Activated CD8-positive, alpha-beta memory T cell treated with anti-CD3 and anti-CD28 coated beads for 1 hour (primary cell): ENCODE measurements at places on chromosomes 1 and 21.

GRCh38 chr1:86441581-86441980, 17.6 kb downstream of the CLCA2 start:
- no peak for DNase-seq

GRCh38 chr1:229412056-229412455, 21.8 kb downstream of the ACTA1 start:
- no peak for DNase-seq

DNA sequence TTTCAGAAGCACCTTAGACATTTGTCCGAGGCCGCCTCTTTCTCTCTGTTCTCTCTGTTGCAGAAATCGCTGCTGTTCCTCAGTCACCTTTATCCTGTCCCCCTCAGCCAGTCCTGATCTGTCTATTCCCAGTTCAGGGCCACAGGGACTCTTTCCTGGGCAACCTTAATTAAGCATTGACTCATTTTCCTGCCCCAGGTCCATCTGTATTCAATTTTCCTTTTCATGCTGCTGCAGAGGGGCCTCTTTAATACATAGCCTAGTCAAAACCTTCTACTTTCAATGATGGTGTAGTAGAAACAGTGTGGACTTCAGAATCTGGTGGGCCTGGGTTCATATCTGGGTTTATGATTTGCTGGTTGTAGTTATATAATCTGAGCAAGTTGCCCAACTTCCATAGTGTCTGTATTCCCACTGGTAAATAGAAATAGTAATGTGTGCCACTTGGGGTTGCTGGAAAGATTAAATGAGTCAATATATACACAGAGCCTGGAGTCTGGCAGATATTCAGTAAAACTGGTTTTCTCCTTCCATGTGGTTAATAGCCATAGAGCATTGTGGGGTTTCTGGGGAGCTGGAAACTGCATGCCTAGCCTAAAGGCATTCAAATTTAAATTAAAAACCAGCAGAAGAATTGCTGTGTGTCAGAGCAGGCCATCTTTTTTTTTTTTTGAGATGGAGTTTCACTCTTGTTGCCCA, 4.5 kb downstream of the TRAF5 start:
- DNase-seq: no peak

DNA sequence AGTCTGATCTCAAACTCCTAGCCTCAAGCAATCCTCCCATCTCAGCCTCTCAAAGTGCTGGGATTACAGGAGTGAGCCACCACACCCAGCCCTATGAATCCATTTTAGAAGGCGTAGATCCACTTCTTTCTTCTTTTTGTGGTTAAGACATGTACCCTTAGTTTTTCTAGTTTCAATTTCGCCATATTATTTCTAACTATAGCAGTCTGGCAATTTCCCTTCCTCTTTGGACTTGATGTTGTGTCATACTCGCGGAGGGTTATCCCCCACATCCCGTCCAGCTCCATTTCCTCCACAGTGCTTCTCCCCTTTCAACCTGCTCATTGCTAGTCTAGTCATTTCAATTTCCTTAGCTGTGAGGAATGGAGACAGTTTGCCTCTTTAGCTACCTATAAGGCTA, 5.2 kb upstream of the LRRC8D start:
- no peak for DNase-seq

DNA sequence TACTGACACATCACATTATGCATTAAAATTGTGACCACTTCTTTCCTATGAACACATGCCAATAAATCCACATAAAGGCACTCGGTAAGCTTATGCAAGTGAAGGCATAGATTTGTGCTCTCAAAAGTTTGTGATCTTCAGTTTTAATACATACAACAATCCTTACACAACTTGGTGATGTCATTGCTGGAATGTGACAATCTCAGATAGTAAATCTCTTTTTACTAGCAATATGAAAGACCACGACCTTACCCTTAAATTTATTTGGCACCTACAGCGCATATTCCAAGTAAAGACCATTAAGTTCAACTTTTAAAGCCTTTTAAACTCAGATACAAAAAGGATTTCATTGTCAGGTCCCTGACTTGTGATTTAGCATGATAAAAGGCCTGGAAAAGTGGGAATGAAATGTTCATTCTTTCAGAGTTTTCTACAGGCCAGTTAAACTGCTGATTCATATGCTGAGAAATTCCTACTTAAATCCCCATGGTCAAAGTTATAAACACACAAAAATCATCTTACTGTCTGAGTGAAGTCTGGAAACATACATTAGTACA, 157.4 kb downstream of the SIPA1L2 start:
- no peak for DNase-seq

DNA sequence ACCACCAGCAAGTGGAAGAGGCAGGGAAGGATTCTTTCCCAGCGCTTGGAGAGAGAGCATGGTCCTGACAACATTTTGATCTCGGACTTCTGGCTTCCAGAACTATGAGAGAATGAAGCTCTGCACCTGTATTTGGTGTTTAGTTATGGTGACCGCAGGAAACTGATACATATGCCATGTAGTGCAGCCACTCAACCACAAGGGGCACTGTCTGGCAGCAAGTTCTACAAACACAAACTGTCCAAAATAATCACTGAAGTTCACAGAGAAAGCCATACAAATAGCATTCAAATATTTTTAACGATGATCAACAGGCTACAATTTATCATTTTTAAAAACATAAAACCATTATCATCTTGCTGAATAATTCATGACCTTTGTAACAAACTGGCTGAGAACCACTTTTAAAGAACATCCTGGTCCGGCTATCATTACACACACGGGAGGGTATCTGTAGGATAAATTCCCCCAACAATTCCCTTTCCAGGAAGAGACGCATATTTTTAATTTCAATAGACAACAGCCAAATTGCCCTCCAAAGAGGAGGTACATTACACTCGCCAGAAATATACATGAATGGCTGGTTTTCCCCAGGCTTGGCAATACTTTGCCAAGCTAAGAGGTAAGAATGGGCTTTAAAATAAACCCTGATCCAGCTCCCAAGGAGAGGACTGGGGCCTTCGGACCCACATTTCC, 9.2 kb upstream of the CBR3 start:
- peak; percentile 11 for DNase-seq

GRCh38 chr1:71918630-71919029, 363.7 kb downstream of the NEGR1 start:
- no peak for DNase-seq

- no peak for DNase-seq
Observed at GRCh38 chr1:84462118-84462517, 16.9 kb upstream of the RPF1 start.

- no peak for DNase-seq
Observed at GRCh38 chr21:24988941-24989340, 618.3 kb downstream of the MRPL39 start.

- no peak for DNase-seq
Observed at GRCh38 chr1:12629511-12629956, 11.5 kb upstream of the DHRS3 start.

- DNase-seq: no peak
Observed at GRCh38 chr1:90835661-90836344, 118.7 kb upstream of the BARHL2 start.

DNA sequence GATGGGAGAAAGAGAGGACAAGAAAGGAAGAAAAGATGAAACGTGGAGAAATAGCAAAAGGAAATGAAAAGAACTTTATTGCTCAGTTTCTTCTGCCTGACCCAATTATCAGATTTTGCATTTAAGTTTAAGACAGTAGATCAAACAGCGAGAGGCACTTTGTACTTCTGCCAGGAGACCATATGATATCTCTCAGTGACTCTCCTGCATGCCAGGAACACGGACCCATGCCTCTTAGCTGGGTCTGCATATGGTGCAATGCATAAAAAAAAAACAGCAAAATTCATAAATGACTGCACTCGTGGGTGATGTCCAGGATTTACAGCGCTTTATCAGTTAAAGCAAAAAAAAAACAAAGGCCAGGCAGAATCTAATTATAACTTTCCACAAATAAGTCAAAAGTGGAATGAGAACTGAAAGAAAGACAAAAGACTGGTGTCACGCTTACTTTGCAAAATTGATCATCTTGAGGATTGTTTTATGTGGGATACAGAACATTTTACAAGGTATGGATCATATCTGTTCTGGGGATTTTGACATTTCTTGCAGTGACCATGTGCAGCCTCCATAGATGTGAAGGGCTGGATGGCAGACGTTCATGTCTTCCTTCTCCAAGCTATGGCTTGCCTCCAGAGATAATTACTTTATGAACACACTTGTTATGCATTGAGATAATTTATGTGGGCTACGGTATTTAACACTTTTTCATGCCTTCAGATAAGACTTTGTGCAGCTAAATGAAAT, 79.5 kb downstream of the RUNX1 start:
- DNase-seq: no peak

DNA sequence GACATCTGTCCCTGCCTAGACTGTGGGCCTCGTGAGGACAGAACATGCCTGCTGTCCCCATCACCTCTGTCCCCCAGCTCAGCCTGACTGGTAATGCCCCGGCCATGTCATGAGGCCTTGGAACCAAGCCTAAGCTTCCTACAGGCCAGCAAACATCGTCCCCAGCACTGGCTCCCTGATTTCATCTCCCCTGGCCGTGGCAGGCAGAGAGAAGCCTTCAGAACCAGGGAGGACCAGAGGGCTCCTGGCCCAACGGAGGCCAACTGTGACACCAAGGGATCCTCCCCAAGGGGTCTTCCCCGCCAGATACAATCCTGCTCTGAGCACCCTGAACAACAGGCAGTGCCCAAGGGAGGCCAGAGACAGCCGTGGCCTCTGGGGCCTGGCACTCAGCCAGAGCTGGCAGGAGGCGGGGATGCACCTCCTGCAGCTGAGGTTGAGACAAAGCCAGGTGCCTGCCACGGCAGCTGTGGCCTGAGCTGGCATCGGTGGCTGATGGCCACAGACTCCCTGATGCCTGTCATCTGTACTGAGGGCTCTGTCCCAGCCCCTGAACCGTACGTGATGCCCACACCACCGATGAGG, 9.9 kb upstream of the NPHP4 start:
- DNase-seq: no peak

DNA sequence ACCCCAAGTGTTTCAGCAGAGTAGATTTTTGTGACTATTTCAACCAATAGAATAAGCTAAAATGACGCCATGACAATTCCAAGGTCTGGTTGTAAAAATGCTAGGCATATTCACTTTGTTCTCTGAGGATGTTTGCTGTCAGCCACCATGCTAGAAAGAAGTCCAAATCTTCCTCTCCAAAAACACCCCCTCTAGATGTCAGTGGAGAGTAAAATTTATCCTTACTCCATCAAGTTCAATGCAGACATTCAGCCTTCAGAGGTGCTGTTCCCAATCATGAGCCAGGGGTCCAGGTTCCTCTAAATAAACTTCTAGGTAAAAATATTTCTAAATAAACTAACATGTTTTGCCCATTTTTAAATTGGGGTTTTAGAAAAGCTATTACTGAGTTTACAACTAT, 395.4 kb upstream of the ADAMTS5 start:
- no peak for DNase-seq

- DNase-seq: no peak
Observed at GRCh38 chr1:230220478-230220877, 153.4 kb downstream of the GALNT2 start.

DNA sequence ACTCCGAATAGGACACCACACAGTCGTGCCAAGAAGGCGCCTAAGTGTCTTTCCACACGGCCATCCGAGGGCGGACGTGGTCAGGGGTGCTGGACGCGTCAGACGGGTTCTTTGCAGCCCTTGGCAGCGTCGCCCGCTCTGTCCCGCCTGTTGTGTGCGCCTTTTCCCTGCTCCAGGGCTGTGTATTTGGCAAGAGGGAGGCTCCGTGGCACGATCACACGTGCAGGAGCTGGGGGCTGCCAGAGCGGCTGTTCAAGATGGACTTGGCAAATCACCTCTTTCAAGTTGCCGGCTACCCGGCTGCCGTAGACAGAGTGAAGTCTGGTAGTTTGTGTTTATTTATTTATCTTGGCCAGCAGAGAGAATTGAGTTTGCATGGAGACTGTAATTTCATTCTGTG, 31.9 kb downstream of the PRKCZ start:
- no peak for DNase-seq

DNA sequence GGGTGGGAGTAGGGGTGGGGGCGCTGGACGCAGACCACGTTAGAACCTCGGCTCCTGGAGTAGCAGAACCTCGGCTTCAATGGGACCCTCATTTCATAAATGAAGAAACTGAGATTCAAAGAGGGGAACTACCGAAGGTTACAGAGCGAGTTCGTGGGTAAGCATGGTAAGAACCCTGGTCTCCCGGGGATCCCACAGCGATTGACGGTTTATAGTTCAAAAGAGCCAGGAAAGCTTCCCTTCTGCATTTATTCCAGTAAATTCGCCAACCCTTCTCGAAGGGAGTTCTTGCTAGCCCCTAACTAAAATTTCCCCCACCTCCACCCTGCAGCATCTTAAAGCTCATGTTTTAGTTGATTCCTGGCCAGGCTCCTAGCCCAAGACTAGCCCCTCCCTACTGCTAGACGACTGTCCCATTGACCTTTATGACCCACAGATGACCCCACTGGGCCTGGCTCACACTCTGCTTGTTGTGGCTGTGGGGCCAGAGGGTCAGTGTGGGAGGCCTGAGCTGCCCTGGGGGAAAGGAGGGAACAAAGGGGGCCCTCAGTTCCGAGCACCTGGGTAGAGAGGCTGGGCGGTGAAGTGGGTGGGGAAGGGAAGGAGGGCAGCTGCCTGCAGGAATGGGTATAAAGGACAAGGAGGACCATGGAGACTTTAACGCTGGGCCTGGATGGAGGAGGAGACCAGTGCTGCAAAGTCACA, 558 bp upstream of the KIF21B start:
- no peak for DNase-seq

DNA sequence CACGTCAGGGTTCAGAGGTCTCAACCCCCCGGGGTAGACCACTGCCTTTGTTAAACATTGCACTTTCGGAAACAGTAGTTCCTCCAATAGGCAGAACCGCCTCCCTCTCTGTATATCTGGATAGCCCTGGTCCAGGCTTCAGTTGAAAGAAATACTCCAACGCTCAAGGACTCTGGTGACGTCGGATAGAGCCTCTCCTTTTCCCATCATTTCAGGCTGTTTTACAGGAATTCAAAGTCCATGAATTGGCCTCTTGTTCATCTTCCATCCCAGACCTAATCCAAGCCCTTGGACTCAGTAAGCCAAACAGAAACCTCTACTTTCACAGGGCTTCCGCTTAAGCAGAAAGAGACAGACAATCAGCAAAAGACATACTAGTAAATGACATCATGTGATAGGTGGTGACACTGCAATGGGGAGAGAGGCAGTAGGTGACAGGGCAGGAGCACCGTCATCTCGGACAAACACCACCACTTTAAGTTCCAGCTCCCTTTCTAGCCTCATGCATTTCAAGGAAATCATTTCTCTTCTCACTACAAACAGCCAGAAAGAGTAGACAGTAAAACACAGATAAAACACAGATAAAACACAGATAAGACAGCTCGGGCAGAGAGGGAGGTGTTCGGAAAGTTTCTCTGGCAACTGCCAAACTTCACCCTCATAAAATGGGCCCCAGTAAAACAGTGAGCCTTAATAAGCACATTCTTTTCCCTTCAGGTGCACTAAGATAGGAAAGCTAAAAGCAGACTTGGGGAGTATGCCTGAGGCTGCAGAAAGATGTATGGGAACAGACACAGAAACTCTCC, 2.3 kb upstream of the PLA2G2A start:
- DNase-seq: no peak
